CD4-positive, alpha-beta T cell treated with Interleukin-1 beta for 1 hour (primary cell): ENCODE measurements at places on chromosomes 5 and 9.

GRCh38 chr5:24854350-24854749 is 209.6 kb upstream of the CDH10 start:
- no peak for DNase-seq

GRCh38 chr5:64688391-64688790 is 1.9 kb upstream of the SHISAL2B start:
- DNase-seq: no peak

DNA sequence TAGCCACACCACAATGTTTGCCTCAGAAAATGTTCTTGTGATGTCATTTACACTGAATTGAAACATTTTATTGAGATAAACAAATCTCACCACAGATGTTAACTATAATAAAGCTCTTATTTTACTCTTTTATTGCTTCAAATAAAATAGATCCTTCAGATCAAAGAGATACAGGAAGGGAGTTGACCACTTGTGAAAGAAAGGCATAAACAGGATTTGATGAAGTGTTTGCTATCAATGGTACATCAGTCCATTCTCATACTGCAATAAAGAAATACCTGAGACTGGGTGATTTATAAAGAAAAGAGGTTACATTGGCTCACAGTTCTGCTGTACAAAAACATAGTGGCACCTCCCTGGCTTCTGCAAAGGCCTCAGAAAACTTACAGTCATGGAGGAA is 40.2 kb upstream of the OR13F1 start:
- no peak for DNase-seq

GRCh38 chr9:136688274-136689107 is 1.2 kb upstream of the AGPAT2 start:
- no peak for DNase-seq

DNA sequence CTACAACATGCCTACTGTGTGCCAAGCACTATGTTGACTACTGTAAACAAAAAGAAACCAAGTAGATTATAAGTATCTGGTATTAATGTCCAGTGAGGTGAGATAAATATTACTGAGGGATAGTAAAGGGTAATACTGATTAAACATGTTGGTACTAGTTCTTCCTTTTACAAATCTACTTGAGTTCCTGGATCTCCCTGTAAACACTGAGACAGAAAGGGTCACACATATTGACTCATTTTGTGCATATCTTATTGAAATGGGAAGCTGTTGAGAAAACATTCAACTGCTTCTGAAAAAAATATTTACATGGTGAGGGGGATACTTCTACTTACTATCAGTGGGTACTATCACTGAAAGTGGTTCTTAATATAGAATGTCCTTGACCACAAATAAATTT is 24.3 kb downstream of the EFNA5 start:
- DNase-seq: no peak

DNA sequence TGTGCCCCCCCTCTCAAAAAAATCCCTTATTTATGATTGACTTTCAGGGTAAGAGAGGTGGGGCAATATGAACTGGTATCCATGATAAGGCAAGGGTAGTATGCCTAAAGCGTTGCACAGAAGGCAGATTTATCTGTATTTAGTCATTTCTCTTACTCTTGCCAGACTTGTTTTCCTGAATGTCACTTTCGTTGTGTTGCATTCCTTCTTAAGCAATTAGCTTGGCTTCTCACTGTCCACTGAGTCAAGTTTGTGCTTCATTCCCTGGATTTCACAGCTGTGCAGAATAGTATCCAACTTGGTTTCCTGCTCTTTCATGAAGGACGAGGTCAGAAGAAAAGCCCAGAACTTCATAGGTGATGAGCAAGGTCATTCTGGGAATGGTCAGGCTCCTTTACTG is 301.5 kb upstream of the ACTBL2 start:
- DNase-seq: no peak

DNA sequence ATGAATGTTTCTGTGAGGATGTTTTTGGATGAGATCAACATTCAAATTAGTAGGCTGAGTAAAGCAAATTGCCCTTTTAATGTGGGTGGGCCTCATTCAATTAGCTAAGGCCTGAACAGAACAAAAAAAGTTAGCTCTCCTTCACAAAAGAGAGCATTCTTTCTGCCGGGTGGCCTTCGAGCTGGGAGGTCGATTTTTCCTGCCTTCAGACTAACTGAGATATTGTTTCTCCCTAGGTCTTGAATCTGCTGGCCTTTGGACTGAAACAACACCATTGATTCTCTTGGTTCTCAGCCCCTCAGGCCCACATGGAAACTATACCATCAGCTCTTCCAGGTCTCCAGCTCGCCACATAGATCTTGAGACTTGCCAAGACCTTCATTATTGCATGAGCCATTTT is 29.1 kb upstream of the FREM1 start:
- no peak for DNase-seq
